ENCODE measurements at places on chromosomes 6 and 20.

GRCh38 chr6:144325232-144325631 lies 40.1 kb downstream of the UTRN start:
- no peak for DNase-seq

DNA sequence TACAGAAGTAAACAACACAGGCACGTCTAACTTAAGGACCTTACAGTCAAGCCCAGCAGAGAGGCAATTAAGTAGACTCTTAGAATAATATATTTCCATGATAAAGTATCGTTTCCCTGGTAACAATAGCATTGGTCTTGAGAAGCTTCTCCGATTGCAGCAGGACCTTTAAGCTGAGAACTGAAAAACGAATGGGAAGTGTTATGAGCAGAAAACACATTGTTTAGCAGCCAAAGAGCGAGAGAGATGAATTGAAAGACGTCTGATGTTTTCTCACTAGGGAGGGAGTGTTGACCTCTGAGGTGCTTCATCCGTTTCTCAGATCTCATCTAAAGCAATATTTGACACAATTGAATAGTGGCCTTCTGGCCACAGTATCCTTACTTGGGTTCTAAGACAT lies 855 bp downstream of the BYSL start:
- no peak for DNase-seq

DNA sequence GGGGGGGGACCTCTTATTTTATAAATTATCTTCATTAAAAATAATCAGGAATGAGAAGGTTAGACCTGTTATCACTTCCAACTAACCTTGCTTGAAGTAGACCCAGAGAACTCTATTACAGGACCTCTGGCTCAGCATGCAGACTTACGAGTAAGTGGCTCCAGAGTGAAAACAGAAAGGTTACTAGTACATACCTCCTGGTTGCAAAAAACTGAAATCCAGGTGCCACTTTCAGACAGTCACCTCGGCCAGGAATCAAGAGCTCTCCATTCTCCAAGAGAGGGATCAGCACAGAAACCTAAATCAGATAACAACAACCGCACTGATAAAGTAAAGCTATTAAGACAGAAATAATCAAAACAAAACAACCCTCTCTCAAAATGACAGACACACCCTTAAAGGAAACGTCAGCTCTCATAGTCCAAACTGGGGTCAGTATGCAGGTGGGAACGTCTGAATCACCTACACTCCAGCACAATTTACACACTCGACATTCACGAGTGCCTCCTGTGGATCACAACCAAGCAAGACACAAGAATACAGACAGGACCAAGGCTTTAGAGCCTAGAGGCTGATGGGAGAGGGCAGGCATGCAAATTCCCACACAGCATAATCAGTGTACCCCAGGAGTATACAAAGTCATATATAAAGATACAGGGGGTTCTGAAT lies 31.8 kb downstream of the MDN1 start:
- DNase-seq, result no peak

- DNase-seq, result no peak
Measured at GRCh38 chr6:373031-373430, 18.5 kb upstream of the IRF4 start.

DNA sequence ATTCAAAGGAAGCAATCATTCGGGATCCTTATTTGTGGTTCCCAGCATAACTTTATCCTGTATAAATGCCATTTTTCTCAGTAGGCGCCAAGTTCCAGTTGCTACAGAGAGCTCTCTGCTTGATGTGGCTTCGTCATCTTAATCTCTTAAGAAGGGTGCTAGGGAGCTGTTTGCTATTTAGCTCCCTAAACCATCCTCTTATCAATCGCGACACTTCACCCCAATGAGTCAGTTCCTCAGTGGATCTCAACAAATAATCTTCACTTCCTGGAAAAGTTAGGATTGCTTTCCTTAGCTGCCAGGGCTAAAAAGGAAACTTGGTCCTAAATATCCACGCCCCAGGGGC lies 1.3 kb upstream of the NKAIN2 start:
- DNase-seq, result no peak

DNA sequence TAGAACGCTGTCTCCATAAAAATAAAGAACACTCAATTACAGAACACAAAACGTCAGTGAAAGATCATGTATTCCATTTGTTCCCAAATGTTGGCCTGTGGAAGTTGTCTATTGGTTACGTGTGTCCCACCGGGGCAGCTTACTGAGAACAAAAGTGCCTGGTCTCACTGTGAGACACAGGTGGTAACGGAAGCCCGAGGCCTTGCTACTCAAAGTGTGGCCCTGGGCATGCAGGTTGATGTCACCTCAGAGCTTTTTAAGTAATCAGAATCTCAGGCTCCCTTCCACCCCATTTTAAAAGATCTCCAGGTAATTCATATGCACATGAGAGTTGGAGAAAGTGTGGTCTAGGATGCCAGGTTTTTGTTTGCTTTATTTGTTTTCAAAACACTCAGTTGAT lies 422.5 kb upstream of the OPRM1 start:
- DNase-seq, result no peak

GRCh38 chr20:17326096-17326495 lies 99.3 kb downstream of the PCSK2 start:
- no peak for DNase-seq

DNA sequence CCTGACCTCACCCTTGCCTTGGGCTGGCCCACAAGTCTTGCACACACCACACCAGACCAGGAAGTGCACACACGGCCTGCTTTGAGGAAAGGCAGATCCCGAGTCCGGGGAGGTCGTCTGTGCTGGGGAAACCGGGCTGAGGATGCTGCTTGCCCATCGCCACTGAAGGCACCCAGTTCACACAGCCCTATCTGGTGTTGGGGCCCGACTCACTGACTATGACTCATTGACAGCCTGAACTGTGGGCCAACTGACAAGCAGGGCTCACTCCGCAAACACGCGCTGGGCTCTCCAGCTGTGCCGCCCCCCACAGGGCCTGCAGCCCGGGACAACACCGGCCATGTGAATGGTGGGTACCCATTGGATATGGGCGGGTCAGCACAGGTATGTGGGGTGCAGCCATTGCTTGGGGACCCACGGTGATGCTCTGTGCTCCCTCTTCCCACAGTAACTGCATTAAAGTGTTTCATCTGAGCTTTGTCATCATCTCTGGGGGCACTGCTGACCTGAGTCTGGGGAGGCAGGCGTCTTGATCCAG lies 1.6 kb downstream of the SAMD10 start:
- DNase-seq, result peak; percentile 53

DNA sequence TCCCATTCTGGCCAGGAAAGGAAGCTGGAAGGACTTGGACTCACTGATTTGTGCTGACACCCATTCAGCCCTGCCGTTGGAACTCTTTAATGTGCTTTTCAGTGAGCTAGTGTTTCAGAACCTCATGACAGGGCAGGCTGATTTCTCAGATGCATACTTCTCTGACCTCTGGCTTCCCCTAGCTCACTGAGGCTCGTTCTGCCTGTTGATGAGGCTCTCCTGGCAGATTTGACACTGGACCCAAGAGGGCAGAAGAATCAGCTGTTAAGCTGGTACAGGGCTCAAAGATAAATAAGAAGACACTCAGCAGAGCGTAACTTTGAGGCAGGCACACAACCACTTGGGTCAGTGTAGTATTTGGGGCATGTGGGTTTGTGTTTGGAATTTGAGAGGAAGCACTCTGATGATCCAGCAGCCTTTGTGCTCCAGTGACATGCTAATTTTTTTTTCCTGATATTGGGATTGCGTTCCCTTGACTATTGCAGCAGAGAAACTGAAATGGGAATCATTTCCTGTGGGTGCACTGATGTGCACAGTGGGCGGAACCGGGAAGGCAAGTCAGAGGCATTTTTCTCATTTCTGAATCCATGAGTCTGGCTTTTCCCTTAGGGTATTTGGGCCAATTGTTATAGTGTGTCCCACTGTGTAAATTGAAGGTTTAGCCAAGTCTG lies 80.2 kb downstream of the CARMIL1 start:
- DNase-seq, result no peak

GRCh38 chr6:147248859-147249258 lies 44.6 kb downstream of the STXBP5 start:
- DNase-seq, result no peak

DNA sequence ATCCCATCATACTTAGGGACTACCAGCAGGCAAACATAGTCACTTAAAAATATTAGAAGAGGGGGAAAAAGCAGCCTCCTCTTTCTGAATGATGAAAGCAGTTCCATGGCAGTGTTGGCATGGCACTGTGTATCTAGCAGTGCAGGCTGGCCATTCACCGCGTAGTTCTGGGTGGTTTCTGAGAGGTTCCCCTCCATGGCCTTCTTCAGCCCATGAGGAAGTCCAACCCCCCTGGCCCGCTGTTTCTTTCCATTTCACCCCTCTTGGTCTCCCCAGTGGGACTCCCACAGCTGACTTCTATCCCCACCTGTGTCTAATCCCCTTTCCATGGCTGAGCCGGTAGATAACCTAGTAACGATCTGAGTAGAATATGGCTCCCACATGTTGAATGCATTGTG lies 17.0 kb downstream of the PPARD start:
- no peak for DNase-seq

DNA sequence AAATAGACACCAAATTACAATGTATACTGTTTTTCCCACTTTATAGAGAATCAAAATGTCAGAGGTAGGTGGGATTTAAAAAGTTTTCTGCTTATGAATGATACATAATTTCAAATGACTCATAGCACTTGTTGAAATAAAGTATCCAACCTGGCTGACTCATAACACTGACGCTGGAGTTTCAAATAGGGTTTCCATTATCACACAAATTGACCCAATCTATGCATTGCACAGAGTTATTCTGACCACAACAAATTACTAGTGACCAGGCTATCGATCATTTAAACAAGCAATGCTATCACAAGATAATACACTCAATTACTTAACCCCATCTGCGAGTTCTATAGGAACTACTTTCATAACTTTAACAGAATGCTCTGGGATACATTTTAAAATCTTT lies 31.9 kb upstream of the PRELID3B start:
- DNase-seq, result no peak

GRCh38 chr6:9521152-9521530 lies 893.7 kb downstream of the TFAP2A start:
- DNase-seq, result no peak

- DNase-seq, result no peak
Measured at GRCh38 chr6:4901386-4902061, 102.3 kb downstream of the RPP40 start.

- DNase-seq, result no peak
Measured at GRCh38 chr6:3718407-3718806, 33.1 kb downstream of the PXDC1 start.

- DNase-seq, result no peak
Measured at GRCh38 chr6:1679688-1680068, 70.0 kb downstream of the FOXC1 start.

- DNase-seq, result no peak
Measured at GRCh38 chr20:45860560-45861220, 3.3 kb downstream of the ZSWIM3 start.

DNA sequence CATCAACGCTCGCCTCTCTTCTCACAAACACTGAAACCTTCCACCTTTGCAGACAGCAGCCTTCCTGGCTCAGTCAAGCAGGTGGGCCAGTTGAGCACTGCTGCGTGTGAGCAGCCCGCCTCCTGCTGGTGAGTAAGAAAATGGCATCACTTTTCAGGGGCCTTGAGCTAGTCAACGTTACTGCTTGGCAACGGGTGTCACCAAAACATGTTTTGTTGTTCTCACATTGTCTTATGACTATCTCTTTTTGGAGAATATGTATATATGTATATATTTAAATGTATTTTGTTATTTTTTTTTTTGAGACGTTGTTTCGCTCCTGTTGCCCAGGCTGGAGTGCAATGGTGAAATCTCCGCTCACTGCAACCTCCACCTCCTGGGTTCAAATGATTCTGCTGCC lies 97.0 kb upstream of the AGPAT4 start:
- DNase-seq, result peak; percentile 68

DNA sequence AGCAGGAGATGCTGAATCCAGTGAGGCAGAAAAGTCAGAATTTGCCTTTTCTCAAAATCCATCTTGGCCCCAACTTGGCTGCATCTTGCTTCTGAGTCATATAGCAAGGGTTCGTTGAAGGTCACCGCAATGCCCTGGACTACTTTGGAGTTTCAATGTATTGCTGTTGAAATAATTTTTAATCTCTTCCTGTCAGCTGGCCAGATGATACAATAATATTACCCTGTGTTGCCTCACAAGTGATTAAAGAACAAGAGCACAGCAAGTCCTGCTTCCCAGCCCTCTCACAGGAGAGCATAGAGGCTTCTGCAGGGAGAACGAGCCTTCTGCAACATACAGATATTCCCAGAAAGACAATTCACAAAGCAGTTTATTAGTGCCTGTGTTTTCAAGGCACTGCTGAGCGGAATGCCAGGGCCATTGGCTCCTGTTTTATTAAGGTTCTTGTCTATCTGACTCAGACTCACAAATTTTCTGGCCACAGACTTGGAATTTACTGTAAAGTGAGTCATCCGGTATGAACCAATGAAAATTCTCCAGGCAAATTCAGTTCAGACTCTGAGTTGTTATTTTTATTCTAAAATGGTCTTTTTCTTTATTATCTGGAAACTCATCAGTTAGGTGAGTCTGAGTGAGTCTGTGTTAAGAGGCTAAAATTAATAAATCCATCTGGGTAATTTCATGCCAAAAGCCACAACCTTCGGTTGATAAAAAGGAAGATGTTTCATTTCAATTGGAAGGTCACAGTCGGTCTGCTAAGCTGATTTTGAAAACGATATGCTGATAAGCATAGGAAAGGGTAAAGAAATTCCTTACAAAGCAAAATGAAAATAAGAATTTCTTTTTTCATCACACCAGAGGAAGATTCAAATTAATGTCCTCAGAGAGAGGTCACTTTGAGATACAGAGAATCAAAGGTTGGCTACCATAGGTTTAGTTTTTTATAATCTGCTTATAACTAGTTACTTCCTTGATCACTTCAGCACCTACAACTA lies 289.4 kb upstream of the STXBP5 start:
- no peak for DNase-seq

DNA sequence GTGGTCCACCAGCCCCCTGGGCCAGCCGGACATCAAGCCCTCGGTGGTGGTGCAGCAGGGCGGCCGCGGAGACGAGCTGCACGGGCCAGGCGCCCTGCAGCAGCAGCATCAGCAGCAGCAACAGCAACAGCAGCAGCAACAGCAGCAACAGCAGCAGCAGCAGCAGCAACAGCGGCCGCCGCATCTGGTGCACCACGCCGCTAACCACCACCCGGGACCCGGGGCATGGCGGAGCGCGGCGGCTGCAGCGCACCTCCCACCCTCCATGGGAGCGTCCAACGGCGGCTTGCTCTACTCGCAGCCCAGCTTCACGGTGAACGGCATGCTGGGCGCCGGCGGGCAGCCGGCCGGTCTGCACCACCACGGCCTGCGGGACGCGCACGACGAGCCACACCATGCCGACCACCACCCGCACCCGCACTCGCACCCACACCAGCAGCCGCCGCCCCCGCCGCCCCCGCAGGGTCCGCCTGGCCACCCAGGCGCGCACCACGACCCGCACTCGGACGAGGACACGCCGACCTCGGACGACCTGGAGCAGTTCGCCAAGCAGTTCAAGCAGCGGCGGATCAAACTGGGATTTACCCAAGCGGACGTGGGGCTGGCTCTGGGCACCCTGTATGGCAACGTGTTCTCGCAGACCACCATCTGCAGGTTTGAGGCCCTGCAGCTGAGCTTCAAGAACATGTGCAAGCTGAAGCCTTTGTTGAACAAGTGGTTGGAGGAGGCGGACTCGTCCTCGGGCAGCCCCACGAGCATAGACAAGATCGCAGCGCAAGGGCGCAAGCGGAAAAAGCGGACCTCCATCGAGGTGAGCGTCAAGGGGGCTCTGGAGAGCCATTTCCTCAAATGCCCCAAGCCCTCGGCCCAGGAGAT lies 1.0 kb downstream of the POU3F2 start:
- DNase-seq, result no peak

All from CD4-positive, alpha-beta T cell treated with Interleukin-6 at 100 ng/mL for 8 hours (primary cell).